ENCODE measurements at places on chromosomes 7 and 10. TPM values are rescaled to one million over a fixed set of nuclear protein-coding genes. Genes with fewer than 3 reads are reported as not detected.

The ZNF503 gene
- total RNA-seq, result 17.6 TPM

The CPA2 gene
- 0.11 TPM for total RNA-seq

The IKZF1 gene
- not detected for total RNA-seq

The SPOCK2 gene
- 1.2 TPM for total RNA-seq

The CALN1 gene
- total RNA-seq, result not detected

The UTF1 gene
- total RNA-seq, result not detected

The SUGCT gene
- total RNA-seq, result 36.2 TPM

The SLC13A1 gene
- total RNA-seq, result not detected

The LIPK gene
- not detected for total RNA-seq

The GIMAP4 gene
- not detected for total RNA-seq

The PI4K2A gene
- total RNA-seq, result 60.5 TPM

The SPDYE6 gene
- total RNA-seq, result not detected

The GPR22 gene
- not detected for total RNA-seq

The GRID1 gene
- not detected for total RNA-seq

The SPAG6 gene
- not detected for total RNA-seq

The ZRANB1 gene
- total RNA-seq, result 10.1 TPM

The SPDYE2 gene
- not detected for total RNA-seq

The VWC2 gene
- total RNA-seq, result not detected

The CHST3 gene
- 17.1 TPM for total RNA-seq

The GPR15LG gene
- total RNA-seq, result not detected

The TRIM4 gene
- 21.3 TPM for total RNA-seq

The NPSR1 gene
- not detected for total RNA-seq

The ITPRID1 gene
- not detected for total RNA-seq

The FAM107B gene
- total RNA-seq, result 8.7 TPM
